Thoracic aorta endothelial cell (primary cell): ENCODE measurements at places on chromosomes 7 and 10. TPM values are rescaled to one million over a fixed set of nuclear protein-coding genes. Genes with fewer than 3 reads are reported as not detected.

The BMPER gene
- 0.50 and 3.7 TPM in 2 replicates for total RNA-seq

The PRPS1L1 gene
- not detected in 2 replicates for total RNA-seq

The IL15RA gene
- 14.9 and 26.6 TPM in 2 replicates for total RNA-seq

The WDFY4 gene
- total RNA-seq, result 4.9 and 5.5 TPM in 2 replicates

The STEAP1B gene
- 67.3 and 112 TPM in 2 replicates for total RNA-seq

The MRC1 gene
- 0.57 and 16.2 TPM in 2 replicates for total RNA-seq

The POLL gene
- 10.9 and 15.2 TPM in 2 replicates for total RNA-seq

The C7orf57 gene
- 0.07 TPM in 1 of 2 replicates, not detected in the other for total RNA-seq

The NKX6-2 gene
- total RNA-seq, result not detected in 2 replicates

The CHRM2 gene
- total RNA-seq, result not detected in 2 replicates

The C10orf62 gene
- total RNA-seq, result 0.29 TPM in 1 of 2 replicates, not detected in the other

The RAB19 gene
- total RNA-seq, result not detected in 2 replicates

The PTF1A gene
- not detected in 2 replicates for total RNA-seq

The POU6F2 gene
- total RNA-seq, result not detected in 2 replicates

The TES gene
- 104 and 106 TPM in 2 replicates for total RNA-seq

The PRSS37 gene
- total RNA-seq, result not detected in 2 replicates

The ABCB1 gene
- total RNA-seq, result 7.4 and 9.7 TPM in 2 replicates

The PDE1C gene
- 0.13 and 0.43 TPM in 2 replicates for total RNA-seq

The GHRHR gene
- total RNA-seq, result 0.14 TPM in 1 of 2 replicates, not detected in the other

The CPED1 gene
- 0.86 and 1.3 TPM in 2 replicates for total RNA-seq

The BICC1 gene
- 1.1 and 3.9 TPM in 2 replicates for total RNA-seq

The OR2F1 gene
- not detected in 2 replicates for total RNA-seq

The PDZD7 gene
- 0.50 and 0.53 TPM in 2 replicates for total RNA-seq

The MLXIPL gene
- not detected in 2 replicates for total RNA-seq

The FEZF1 gene
- not detected in 2 replicates for total RNA-seq

The ABCB4 gene
- total RNA-seq, result 0.14 TPM in 1 of 2 replicates, not detected in the other

The CACNB2 gene
- 0.07 TPM in 1 of 2 replicates, not detected in the other for total RNA-seq

The ADO gene
- 20.6 and 25.2 TPM in 2 replicates for total RNA-seq

The OR2A12 gene
- total RNA-seq, result not detected in 2 replicates
